Activated B cell treated with CpG ODN at 0.5 μM for 24 hours (primary cell): ENCODE measurements at places on chromosomes 12 and 14. TPM values are rescaled to one million over a fixed set of nuclear protein-coding genes. Genes with fewer than 3 reads are reported as not detected.

DNA sequence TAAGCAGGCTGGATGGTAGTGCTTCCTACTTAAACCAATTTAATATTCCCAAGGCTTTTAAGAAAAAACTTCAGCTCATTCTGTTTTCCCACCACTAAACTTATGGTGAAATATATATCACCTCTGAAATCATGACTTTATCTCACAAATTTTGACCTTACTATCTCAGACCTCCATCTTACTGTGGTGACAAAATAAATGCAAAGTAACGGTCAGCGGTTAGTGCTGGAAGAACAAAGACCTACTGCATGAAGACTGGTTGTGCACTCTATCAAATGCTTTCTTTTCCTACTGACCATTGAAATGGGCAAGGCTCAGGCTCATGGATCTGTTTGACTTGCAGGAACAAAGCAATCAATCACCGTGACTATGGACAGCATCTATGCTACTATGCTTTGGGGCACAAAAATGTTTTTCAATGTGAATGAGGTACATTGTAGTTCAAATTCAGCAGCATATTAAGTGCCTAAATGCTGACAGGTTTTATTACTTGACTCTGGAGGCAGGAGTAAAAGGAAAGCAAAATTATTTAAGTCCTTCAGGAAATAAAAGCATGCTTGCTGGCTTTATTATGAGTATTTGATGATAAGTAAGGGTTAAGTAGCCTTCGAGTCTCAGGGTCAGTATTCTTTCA lies 43.1 kb upstream of the GTF2A1 start:
- no peak for DNase-seq

GRCh38 chr14:58677517-58677916 lies 39.8 kb downstream of the DACT1 start:
- DNase-seq: no peak

Gene MAP3K9
- 9.0 and 10.1 TPM in 2 replicates for total RNA-seq

DNA sequence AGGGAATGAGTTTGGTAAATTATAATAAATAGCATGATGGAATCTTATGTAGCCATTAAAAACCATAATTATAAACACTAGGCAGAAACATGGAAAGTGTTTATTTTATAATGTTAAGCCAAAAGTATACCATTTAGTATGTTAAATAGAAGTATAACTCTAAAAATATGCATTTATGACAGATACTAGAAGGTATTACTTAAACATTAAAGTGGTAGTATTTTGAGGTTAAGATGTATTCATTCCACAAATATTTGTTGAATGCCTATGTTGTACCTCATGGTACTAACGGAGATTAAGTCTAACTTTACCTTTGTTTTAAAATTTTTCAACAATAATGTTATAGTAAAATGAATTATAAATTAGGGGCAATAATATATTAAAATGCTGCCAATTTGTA lies 24.1 kb downstream of the TTC8 start:
- no peak for DNase-seq

- no peak for DNase-seq
These were observed 116.7 kb upstream of the CAND1 start for GRCh38 chr12:67152451-67152850.

Gene KRT2
- total RNA-seq: not detected in 2 replicates

Gene NKX2-1
- not detected in 2 replicates for total RNA-seq

Gene E2F7
- total RNA-seq: 0.71 and 0.95 TPM in 2 replicates

DNA sequence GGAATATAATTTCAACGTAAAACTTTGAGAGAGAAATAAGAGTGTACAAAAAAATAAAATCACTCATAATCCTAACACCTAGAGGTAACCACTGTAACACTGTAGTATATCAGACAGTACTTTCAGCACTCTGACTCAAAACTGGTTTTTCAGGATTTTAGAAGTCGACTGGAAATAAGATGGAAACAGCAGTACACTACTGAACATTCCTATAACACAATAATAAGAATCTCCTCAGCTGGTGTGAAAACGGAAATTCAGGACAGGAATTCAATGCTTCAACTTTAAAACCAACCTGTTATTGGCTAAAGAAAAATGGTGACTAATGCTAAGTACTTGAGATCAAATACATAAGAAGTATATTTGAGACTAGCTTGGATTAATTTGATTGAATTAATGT lies 12.3 kb upstream of the PITPNM2 start:
- DNase-seq: no peak

Gene ADAM21
- total RNA-seq: 0.11 and 0.12 TPM in 2 replicates

Gene KRT73
- not detected in 2 replicates for total RNA-seq

GRCh38 chr12:114401328-114402083 lies 4.4 kb downstream of the TBX5 start:
- DNase-seq: no peak
